Cerebellum (tissue), 4 donors: ENCODE measurements at places on chromosomes 3 and 15. TPM values are rescaled to one million over a fixed set of nuclear protein-coding genes. Genes with fewer than 3 reads are reported as not detected.

GRCh38 chr15:29925227-29926082 lies 103.2 kb upstream of the TJP1 start:
- no peak for DNase-seq

GRCh38 chr3:184683900-184684560 lies 27.8 kb downstream of the MAGEF1 start:
- no peak for DNase-seq

- DNase-seq: no peak
Measured at GRCh38 chr3:105584003-105584790, 217.5 kb downstream of the ALCAM start.

GRCh38 chr15:100944244-100944895 lies 25.2 kb downstream of the LRRK1 start:
- no peak for DNase-seq

GRCh38 chr15:88487178-88487795 lies 19.8 kb downstream of the MRPS11 start:
- no peak for DNase-seq

DNA sequence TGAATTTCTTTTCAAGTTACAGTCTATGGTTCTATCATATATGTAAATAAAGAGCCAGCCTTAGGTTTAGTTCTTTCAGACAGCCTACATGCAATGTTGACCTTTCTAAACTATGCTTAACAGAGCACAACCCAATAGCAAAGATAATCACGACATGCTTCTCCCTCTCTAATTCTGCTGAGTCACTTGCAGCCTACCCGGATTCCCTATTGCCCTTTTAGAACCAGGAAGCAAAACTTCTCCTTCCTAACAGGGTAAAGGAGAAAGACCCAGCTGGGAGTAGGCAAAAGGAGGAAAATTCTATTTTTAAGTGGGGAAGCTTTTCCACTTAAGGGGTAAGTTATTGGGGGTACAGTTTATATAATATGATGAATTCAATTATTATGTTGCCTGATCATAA lies 79.3 kb downstream of the SLC7A14 start:
- DNase-seq: no peak

GRCh38 chr3:8970971-8971589 lies 7.8 kb upstream of the RAD18 start:
- peak; percentile 78 for DNase-seq

DNA sequence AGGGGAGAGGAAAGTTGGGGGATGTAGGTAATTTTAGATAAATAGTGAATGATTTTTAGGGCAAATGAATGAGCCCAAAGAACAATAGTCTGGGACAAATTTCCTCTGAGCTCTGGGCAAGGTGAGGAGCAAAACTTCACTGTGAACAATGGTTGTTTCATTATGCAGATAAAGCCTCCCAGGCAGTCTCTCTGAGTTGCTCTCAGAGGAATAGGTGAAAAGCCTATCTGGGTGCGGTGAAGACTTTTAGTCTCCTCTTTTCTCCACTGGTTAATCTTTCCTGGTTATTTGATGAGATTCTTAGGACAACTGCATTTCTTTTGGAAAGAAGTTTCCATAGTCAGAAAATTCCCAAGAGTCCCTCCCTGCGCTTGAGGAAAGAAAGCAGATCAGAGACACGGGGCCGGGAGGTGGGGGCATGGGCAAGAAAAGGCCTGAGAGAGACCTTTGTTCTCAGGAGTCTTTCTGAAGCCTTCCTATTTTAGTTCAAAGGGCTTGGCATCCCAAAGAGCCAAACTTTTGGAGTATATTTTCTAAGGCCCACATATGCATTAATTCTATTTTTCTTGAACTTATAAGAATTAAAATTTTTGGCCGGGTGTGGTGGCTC lies 353.6 kb upstream of the SLCO3A1 start:
- no peak for DNase-seq

GRCh38 chr3:183255348-183255730 lies 2.3 kb downstream of the B3GNT5 start:
- no peak for DNase-seq

DNA sequence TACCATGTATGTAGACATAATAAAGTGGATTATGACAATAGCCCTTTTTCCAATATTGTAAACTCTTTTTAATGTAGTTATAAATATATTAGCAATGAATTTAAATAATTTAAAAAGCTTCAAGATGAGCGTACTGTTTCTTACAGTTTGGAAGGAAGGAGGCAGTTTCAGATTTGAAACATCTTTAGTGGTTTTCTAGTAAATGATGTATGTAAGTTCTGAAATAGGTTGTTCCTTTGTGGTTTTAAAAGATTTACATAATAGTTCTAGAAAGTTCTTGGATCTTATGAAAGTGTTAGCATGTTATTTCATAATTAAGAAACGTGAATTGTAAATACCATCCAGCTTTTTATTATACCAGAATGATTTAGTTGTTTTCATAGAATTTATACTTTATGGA lies 16.0 kb downstream of the DNAJC19 start:
- DNase-seq: no peak

DNA sequence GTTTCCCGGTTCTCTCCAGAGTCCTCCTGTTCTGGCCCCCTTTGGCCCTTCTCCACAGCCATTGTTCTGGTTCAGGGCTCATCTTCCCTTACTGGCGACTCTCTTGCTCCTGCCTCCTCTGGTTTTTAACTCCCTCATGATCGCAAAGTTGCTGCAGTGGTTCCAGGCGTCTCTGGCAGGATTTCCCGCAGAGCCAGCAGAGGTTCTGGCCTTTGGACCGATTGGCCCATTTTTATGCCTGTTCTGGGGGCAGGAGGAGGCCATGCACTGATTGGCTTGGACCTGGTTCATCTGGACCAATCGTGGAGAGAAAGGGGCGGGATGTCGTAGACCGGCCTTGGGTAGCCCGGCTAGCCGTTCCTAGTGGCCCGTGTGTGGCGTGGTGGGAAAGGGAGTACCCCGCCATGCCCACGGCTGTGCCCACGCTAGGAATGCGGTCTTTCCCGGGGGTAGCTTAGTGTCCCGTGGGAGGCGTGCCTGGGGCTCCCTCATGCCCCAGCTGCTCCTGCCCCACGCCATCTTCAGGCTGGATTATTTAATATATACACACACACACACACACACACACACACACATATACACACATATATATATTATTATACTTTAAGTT lies 113.4 kb downstream of the FBLN2 start:
- DNase-seq: no peak

- DNase-seq: no peak
Measured at GRCh38 chr3:47841786-47842349, 38.9 kb downstream of the DHX30 start.

GRCh38 chr3:120678331-120678947 lies 3.6 kb downstream of the HGD start:
- DNase-seq: peak; percentile 48

The GOLGA8J gene
- total RNA-seq: 0.36 TPM

The ASB14 gene
- 0.27 TPM for total RNA-seq

The XCR1 gene
- total RNA-seq: not detected

The SRPRB gene
- 21.1 TPM for total RNA-seq

The ARGFX gene
- total RNA-seq: not detected

The MASP1 gene
- total RNA-seq: 50.4 TPM
